ENCODE measurements at places on chromosomes 5 and 9.

- DNase-seq, result no peak
Observed at GRCh38 chr5:1018596-1018995, 10.0 kb downstream of the NKD2 start.

DNA sequence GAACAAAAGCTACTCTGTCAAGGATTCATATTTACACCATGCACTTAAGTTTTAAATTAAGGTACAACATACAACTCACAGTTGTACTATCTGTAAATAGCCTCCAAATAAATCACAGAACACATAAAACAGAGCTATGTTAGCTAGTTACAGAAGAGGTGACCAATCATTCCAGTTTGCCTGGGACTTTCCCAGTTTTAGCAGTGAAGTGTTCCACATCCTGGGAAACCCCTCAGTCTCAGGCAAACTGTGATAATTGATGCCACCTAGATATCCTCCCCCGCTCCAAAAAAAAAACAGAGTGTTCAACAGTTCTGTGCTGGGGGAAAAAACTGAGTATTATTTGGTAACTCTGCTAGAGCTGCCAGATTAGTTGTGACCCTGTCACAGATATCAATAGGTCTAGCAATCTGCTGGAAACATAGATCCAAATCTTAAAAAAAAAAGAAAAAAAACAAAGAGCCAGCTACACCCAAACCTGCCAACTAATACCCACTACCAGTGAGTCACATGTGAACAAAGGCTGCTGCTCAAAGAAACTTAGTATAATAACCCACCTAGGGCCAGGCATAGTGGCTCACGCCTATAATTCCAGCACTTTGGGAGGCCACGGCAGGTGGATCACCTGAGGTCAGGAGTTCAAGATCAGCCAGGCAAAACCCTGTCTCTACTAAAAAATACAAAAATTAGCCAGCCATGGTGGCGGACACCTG is 5.7 kb downstream of the TBCA start:
- no peak for DNase-seq

GRCh38 chr5:124580925-124581737 is 165.3 kb downstream of the ZNF608 start:
- no peak for DNase-seq

GRCh38 chr5:1436036-1436435 is 9.2 kb downstream of the SLC6A3 start:
- DNase-seq, result no peak

All from effector CD4-positive, alpha-beta T cell (primary cell).